D341Med (cell line): ENCODE measurements at places on chromosomes 12 and 14.

DNA sequence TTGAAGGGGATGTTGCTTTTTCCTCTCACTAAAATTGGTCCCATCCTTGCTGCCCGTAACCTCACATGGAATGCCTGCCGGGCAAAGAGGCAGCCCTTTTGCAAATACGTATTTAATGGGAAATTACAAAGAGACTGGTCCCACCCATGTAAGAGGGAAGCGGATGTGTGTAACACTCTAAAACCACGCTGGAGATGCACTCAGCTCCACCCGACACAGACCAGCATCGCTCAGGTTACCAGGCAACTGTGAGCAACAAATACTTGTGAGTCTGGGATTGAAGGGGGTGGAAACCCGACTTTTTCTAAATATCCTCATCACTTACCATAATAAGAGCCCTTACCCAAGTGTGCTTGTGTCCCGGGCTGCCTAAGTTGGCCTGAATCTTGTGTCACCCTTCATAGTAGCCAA lies 47.7 kb downstream of the ELK3 start:
- no peak for DNase-seq

DNA sequence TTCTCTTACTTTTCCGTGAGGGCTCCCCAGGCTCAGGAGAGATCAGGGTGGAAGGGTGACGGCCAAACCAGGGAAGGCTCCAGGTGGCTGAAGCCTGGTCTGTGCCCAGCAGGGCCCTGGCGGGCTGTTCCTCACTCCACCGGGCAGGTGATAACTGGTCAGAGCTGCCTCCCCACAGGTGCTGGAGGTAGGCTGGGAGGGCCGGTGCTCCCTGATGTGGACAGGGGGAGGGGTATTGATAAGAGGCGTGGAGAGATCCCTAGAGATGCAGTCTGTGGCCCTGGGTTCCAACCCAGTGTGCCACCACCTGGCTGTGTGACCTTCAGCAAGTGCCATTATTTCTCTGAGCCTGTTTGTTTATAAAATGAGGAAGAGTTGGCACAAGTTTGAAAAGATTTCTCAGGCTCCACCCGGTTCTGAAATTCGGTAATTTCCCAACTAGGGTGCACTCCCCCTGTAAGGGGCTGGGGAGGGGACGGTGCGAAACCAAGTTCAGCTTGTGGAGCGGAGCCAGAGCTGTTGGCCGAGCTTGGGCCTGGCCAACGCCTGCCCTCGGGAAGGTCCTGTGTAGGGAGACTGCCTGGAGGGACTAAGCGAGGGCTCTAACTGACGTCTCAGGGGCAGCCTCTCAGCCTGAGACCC lies 1.0 kb upstream of the NR4A1 start:
- DNase-seq: no peak

- no peak for DNase-seq
These were observed 18.8 kb upstream of the SLCO1A2 start for GRCh38 chr12:21353487-21353886.

- no peak for DNase-seq
These were observed 815 bp downstream of the NID2 start for GRCh38 chr14:52067873-52068614.

- DNase-seq: no peak
These were observed 12.1 kb downstream of the TCL1B start for GRCh38 chr14:95698287-95698686.

- no peak for DNase-seq
These were observed 36.5 kb downstream of the FOS start for GRCh38 chr14:75315144-75315543.

DNA sequence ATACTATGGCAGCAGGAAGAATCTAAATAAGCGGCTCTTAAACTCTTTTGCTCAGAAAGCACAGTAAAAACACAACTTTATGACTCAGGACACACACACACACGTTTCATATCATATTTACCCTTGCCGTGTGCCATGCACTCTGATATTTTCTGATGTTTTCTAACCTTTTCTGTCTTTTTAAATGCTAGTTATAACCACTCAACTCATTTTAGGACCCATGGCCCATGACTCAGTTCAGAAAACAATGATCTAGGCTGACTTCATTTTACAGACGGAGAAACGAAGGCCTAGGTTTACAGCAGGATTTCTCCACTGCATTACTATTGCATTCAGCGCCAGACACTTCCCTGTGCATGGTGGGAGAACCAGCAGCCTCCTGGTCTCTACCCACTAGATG lies 9.1 kb downstream of the VWF start:
- no peak for DNase-seq

GRCh38 chr14:38090506-38090905 lies 117.2 kb upstream of the SSTR1 start:
- no peak for DNase-seq

DNA sequence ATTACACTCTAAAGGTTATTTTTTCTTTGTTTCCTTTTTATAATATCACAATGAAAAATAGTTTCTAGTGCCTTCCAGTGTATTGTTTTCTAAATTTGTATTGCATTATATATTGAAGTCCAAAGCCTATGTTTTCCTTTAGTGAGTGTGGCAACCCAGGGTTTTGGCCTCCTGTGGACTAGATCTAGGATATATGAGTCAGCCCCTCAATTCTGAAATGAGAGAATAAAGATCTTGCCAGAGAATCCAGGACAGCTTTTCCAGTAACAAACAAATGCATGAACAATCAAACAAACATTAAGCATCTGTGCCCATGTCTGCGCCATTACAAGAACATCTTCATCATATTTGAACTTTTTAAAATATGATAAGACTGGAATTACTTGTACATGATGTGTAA lies 70.7 kb upstream of the SSTR1 start:
- no peak for DNase-seq

GRCh38 chr12:93767524-93767863 lies 90.3 kb downstream of the CRADD start:
- no peak for DNase-seq

DNA sequence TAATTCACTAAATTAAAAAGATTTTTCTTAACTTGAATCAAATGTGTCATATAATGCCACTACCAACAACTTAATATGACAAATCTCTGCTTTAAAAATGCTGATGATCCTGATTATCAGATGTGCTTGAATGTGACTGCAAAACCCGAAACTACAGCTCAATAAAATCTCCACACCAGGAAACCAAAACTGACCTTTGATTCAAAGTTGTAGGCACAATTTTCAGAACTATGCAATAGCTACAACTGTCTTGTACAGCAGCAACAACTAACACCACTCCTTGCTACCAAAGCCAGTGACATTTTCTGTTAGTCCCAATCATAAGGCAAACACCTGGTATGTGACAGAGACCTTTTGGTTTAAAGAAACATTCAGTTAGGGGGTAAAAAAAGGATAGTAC lies 147.3 kb downstream of the CEP83 start:
- DNase-seq: no peak

- no peak for DNase-seq
These were observed 148.7 kb downstream of the DYRK2 start for GRCh38 chr12:67797185-67797741.

DNA sequence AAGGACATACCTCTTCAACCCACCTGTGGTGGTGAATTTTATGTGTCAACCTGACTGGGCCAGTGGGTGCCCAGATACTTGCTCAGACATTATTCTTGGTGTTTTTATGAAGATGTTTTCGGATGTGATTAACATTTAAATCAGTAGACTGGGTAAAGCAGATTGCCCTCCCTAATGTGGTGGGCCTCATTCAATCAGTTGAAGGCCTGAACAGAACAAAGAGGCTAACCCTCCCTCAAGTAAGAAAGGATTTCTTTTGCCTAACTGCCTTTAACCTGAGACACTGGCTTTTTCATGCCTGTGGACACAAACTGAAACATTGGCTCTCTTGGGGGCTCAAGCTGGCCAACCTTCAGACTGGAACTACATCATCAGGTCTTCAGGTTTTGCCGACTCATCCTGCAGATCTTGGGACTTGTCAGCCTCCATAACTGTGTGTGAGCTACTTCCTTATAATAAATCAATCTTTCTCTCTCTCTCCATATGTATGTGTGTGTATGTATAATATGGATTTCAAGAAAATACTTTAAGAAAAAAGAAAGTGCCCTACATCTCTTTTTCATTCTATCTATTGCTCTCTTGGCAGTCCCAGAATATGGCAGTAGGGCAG lies 39.4 kb downstream of the RTN1 start:
- DNase-seq: no peak

- DNase-seq: no peak
These were observed 1122.7 kb upstream of the ATXN7L3B start for GRCh38 chr12:73414926-73415325.

- DNase-seq: no peak
These were observed 52.4 kb downstream of the RFLNA start for GRCh38 chr12:124347335-124347734.
